Ascending aorta (tissue), 2 donors: ENCODE measurements at places on chromosomes 3 and 15.
A peak's percentile ranks its signal among the peaks of the same experiment; 100 is the strongest.

DNA sequence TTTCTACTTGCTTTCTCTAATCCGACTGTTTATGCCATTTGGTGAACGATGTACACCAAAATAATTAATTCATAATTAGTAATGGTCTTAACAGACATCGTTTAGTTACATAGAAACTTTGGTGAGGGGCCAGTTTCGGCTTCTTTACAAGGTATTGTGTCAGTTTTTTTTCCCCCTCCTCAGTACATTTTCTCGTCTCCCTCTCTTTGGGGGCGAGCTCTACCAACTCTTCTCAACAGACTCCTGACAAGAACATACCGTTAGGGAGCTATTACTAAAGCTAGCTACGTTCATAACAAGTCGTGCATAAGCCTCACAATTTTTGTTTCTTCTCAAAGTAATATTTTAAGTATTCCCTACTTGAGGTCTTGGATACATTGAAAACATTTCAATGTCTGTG, 1.4 kb downstream of the U2SURP start:
- peak overlapping the region; percentile 93 for H3K4me3 ChIP-seq
- peaks cover 4% of the 10 kb centered on the region for H3K4me1 ChIP-seq
- no peak overlapping the region for H3K27ac ChIP-seq
- DNase-seq = no peak

DNA sequence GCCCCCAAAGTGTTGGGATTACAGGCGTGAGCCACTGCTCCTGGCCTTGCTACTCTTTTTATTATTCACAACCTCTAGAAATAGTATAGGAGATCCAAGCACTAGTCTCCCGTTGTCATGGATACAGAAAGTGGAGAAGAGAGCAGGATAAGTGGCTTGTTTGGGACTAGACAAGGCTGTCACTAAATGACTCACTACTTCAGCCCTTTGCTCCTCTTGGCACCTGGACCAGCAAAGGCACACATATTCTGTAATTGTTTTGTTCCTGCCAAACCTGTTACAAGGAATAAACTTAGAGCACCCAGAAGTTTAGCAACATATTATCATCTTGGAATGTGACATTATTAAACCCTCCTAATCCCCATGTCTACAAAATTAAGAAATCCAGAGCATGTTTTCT, 427.2 kb upstream of the THBS1 start:
- H3K27me3 ChIP-seq = no peaks in the 10 kb centered on the region
- no peak overlapping the region for H3K27ac ChIP-seq
- H3K36me3 ChIP-seq = no peaks in the 10 kb centered on the region
- DNase-seq = no peak
- H3K4me3 ChIP-seq = no peak overlapping the region

- H3K27me3 ChIP-seq = no peaks in the 10 kb centered on the region
- H3K27ac ChIP-seq = no peak overlapping the region
- H3K4me3 ChIP-seq = no peak overlapping the region
- DNase-seq = no peak
- no peaks in the 10 kb centered on the region for H3K4me1 ChIP-seq
Observed at GRCh38 chr3:29937185-29937584, 656.3 kb downstream of the RBMS3 start.

DNA sequence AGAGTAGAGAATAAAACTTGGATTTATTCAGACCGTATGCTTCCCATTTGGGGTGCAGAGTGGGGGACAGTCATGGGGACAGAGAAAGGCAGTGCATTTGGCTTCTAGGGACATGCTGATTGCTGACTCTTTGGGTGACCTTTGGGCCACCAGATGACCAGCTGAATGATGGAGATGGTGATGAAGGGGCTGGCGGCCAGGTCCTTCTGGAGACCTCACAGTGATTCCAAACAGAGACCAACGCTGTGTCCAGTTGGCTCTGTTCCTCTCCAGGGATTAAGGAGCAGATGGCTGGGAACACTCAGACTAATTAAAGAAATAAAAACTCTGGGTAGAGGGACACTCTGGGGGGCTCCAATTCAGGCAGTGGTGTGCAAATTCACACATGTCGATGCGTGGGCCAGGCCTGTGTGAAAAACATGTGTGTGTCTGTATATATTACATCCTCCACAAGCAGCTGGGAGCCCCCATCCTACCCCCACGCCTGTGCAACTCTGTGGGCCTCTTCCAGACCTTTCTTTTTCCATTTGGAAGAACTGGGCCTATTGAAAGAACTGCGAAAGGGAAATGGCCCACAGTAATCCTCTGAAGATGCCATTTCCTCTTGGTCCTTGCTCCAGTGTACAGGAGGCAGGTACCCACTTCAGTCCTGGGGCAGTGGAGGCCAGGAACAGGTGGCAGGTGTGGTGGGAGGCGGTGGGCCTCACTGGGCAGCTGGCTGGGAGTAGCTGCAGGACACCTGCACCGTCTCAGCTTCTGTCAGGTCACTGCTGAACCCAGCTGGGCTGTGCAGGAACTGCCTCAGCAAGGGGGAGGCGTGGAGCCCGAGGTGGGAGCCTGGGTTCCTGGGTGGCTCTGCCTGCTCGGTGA, 8.9 kb downstream of the XIRP1 start:
- peaks cover 15% of the 10 kb centered on the region for H3K4me1 ChIP-seq
- no peak overlapping the region for H3K4me3 ChIP-seq
- H3K27me3 ChIP-seq = no peaks in the 10 kb centered on the region
- peak overlapping the region; percentile 45 for H3K27ac ChIP-seq
- DNase-seq = no peak

DNA sequence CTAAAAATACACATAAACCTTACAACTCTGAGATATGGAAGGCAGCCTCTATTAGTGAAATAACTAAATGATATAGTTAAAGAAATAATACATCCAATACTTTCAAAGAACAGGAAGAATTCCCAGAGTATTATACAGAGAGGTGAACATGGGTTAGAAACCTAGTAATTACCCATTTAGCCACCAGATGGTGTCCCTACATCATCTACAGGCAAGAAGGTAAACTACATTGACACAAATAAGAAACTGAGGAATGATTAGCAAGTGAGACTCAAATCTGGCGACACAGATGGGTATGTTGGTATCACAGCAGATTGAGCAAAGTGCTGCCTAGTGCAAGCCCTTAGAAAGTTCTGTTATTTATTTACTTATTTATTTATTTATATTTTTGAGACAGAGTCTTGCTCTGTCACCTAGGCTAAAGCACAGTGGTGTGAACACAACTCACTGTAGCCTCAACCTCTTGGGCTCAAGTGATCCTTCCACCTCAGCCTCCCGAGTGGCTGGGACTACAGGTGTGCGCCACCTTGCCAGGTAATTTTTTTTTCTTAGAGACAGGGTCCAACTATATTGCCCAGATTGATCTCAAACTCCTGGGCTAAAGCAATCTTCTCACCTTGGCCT, 28.2 kb downstream of the NEK4 start:
- no peak for DNase-seq
- no peaks in the 10 kb centered on the region for H3K27me3 ChIP-seq
- no peaks in the 10 kb centered on the region for H3K4me1 ChIP-seq
- H3K27ac ChIP-seq = no peak overlapping the region
- no peak overlapping the region for H3K4me3 ChIP-seq
- H3K36me3 ChIP-seq = peaks cover 58% of the 10 kb centered on the region

DNA sequence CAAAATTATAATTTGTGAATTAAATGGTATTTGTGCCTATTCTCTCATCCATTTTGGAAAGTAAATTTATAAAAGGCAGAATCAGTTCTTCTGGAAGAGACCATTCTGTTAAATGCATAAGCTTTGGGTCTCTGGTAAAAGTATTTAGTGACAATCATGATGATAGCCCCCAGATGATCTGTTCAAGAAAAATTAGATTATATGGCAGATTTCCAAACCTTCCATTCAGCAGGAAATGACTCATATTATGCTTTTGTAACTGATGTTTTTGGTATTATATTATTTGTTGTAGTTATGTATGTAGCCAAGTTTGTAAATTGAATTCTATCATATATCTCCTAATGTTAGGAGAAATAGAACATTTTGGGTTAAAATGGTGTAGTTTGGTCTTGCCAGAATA, 340.8 kb upstream of the DPH6 start:
- no peak for DNase-seq
- no peaks in the 10 kb centered on the region for H3K36me3 ChIP-seq
- no peak overlapping the region for H3K4me3 ChIP-seq
- H3K27ac ChIP-seq = no peak overlapping the region
- H3K27me3 ChIP-seq = no peaks in the 10 kb centered on the region

DNA sequence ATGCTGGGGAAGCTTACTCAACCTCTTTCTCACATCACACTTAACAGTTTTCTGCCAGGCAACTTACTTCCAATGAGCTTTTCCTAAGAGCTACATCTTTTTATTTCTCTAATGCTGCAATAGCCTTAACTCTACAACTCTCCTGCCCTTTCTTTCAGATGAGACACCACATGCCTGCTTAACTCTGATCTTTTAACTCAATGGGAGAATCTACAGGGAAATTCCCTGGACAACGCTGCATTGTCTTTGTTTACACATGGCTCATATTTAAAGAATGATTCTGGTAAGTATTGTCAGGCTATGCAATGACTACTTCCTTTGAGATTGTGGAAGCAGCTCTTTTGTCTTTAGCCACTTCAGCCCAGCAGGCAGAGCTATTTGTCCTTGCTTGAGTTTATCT, 353.1 kb upstream of the BCHE start:
- no peaks in the 10 kb centered on the region for H3K27me3 ChIP-seq
- H3K27ac ChIP-seq = no peak overlapping the region
- H3K36me3 ChIP-seq = no peaks in the 10 kb centered on the region
- DNase-seq = no peak
- no peak overlapping the region for H3K4me3 ChIP-seq

GRCh38 chr3:143775459-143775858, 72.8 kb downstream of the SLC9A9 start:
- no peak overlapping the region for H3K4me3 ChIP-seq
- no peak for DNase-seq
- H3K27ac ChIP-seq = no peak overlapping the region
- H3K36me3 ChIP-seq = no peaks in the 10 kb centered on the region
- peaks cover 2% of the 10 kb centered on the region for H3K4me1 ChIP-seq

GRCh38 chr3:21390136-21390535, 360.9 kb downstream of the ZNF385D start:
- no peaks in the 10 kb centered on the region for H3K36me3 ChIP-seq
- H3K27ac ChIP-seq = no peak overlapping the region
- no peak overlapping the region for H3K4me3 ChIP-seq
- no peak for DNase-seq
- H3K4me1 ChIP-seq = no peaks in the 10 kb centered on the region

- H3K36me3 ChIP-seq = no peaks in the 10 kb centered on the region
- no peak for DNase-seq
- peaks cover 4% of the 10 kb centered on the region for H3K4me1 ChIP-seq
- no peaks in the 10 kb centered on the region for H3K27me3 ChIP-seq
Observed at GRCh38 chr3:101251441-101251840, 68.9 kb downstream of the IMPG2 start.

GRCh38 chr3:32421991-32422859, 30.6 kb downstream of the CMTM7 start:
- no peak overlapping the region for H3K4me3 ChIP-seq
- H3K4me1 ChIP-seq = peaks cover 21% of the 10 kb centered on the region
- no peaks in the 10 kb centered on the region for H3K36me3 ChIP-seq
- H3K27ac ChIP-seq = peak overlapping the region; percentile 58
- peak; percentile 95 for DNase-seq

DNA sequence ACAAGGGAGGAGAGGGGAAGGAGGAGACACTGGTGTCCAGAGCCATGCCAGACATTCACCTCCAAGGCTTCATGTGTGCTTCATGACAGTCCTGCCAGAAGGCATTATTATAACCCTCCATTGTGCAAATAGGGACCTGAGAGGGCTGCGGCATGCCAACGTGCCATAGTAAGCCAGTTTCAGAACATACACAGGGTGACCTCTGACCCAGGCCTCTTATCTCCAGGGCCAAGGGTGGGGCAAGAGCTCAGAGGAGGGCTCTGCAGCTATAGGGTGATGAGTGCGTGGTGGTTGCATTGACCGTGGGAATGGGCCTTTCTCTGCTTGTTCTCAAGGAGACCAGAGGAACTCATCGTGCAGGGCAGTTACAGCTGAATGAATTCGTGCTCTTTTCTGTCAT, 9.7 kb upstream of the ACSBG1 start:
- H3K4me3 ChIP-seq = no peak overlapping the region
- no peak for DNase-seq
- no peak overlapping the region for H3K27ac ChIP-seq

GRCh38 chr15:93617443-93617842, 528.4 kb upstream of the RGMA start:
- no peaks in the 10 kb centered on the region for H3K27me3 ChIP-seq
- no peaks in the 10 kb centered on the region for H3K4me1 ChIP-seq
- H3K4me3 ChIP-seq = no peak overlapping the region
- no peak for DNase-seq
- no peaks in the 10 kb centered on the region for H3K36me3 ChIP-seq
- H3K27ac ChIP-seq = no peak overlapping the region
